ENCODE measurements at places on chromosomes 4 and X.

DNA sequence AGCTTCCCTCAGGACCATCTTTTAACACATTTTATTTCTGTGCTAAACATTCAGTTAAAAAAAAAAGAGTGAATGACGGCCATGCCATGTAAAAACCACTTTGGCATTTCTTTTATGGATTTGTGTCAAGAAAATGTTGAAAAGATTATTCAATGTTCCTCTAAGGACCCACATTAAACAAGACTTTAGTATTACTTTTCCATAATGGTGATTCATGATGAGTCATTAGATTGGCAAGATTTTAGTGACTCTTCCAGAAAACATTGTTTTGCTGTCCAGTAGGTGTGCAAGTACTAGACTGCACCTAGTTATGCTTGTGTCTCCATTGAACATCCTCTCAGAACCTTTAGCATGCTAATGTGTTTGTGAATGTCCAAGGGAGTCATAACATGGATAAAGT, 748.6 kb downstream of the STPG2 start:
- no peak for DNase-seq

GRCh38 chr4:4613641-4614286, 71.9 kb upstream of the STX18 start:
- DNase-seq, result no peak

DNA sequence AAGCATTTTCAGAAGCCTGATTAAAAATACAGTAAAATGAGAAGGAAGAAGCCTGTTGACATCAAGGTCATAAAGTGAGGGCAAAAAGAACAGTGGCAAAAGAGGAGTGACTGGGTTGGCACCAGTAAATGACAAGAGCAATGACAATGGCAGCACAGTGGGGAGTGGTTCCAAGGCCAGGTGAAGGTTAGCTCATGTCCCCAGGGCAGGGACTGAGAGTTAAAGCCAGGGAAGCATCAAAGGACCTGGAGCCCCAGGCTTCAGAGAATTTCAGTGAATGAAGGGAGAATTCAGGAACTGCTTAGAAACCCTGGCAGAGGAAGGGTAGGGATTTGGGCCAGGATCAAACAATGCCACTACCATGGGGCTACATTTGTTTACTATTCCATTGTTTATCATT, 8.8 kb upstream of the PIGA start:
- no peak for DNase-seq

DNA sequence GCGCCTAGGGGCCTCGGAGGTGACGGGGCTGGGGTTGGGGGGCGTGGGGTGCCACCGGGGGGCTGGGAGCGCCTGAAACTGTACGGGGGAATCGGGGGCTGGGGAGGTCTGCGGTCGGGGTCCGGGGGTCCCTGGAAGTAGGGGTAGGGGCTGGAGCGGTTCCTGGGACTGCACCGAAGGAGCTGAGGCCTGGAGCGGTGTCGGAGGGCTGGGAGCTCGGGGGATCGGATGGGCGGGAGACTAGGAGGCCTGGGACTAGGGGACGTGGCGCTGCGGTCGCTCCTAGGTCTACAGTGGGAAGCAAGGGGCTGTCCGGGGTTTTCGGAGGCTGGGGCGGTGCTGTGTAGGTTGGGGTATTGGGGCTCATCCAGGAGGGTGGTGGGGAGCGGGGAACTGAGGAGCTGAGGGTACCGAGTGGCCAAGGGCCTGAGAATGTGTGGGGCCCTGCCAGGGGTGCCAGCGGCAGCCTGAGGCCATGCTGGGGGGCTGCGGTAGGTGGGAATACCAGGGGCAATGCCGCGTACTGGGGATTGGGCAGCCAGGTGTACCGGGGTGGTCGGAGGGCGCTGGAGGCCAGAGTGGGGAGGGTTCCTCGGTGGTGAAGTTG, 562 bp downstream of the AKAP17A start:
- DNase-seq, result no peak

Measured in urinary bladder (tissue), 4 donors.